Thyroid gland (tissue), 4 donors: ENCODE measurements at places on chromosomes 12 and 14.

DNA sequence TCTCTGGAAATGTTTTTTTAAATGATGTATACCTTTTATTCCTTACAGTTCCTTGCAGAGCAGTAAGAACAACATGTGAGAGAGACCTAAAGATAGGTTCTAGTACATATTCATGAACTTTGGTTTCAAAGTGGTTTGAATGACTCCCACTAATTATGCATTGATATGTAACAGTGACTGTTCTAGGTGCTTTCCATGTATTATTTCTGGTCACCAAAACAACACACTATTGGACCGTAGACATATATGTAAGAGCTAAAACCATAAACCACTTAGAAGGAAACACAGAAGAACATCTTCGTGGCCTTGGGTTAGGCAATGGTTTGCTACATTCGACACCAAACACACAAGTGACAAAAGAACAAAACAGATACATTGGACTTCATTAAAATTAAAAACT lies 37.9 kb downstream of the SOX5 start:
- no peak for DNase-seq

GRCh38 chr12:106841510-106842302 lies 67.2 kb downstream of the RIC8B start:
- peak; percentile 53 for DNase-seq

DNA sequence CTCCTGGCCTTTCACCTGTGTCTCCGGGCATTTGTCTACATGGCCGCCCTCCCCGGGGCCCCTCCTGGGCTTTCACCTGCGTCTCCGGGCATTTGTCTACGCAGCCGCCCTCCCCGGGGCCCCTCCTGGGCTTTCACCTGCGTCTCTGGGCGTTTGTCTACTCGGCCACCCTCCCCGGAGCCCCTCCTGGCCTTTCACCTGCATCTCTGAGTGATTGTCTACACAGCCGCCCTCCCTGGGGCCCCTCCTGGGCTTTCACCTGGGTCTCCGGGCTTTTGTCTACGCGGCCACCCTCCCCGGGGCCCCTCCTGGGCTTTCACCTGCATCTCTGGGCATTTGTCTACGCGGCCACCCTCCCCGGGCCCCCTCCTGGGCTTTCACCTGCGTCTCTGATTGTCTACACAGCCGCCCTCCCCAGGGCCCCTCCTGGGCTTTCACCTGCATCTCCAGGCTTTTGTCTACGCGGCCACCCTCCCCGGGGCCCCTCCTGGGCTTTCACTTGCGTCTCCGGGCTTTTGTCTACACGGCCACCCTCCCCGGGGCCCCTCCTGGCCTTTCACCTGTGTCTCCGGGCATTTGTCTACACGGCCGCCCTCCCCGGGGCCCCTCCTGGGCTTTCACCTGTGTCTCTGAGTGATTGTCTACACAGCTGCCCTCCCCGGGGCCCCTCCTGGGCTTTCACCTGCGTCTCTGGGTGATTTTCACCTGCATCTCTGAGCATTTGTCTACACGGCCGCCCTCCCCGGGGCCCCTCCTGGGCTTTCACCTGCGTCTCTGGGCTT lies 68.0 kb upstream of the GALNT9 start:
- no peak for DNase-seq

DNA sequence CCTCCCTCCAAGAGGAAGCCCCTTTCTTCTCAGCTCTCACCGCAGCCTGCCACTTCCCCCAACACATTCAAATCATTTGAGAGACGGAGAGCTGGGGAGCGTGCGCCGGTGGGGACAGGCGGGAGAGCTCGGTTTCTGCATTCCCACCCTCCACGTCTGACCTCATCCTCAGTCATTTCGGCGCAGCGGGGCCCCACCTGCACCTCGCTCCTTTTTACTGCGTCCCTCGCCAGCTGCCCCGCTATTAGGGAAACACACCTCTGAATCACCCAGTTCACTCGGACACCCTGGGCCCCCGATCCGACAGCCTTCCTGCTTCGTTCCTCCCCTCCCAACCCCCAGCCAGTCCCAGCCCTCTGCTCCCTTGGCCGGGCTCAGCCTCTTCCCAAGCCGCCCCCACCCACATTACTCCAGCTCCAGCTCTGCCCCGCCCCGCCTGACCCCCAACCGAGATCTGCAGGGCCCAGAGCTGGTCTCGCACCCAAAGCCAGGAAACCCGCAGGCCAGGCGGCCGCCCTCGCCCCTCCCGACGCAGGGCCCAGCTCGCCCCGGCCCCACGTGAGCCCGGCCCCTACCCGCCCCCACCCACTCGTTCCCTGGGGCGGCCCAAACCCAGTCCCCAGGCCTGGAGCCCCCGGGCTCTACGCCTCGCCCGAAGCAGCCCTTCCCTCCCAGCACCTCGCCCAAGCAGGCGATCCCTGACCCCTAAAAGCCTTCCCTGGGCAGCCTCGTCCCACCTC lies 783 bp downstream of the CORO1C start:
- peak; percentile 51 for DNase-seq

- DNase-seq = peak; percentile 36
Observed at GRCh38 chr14:81313775-81314429, 86.2 kb downstream of the STON2 start.

DNA sequence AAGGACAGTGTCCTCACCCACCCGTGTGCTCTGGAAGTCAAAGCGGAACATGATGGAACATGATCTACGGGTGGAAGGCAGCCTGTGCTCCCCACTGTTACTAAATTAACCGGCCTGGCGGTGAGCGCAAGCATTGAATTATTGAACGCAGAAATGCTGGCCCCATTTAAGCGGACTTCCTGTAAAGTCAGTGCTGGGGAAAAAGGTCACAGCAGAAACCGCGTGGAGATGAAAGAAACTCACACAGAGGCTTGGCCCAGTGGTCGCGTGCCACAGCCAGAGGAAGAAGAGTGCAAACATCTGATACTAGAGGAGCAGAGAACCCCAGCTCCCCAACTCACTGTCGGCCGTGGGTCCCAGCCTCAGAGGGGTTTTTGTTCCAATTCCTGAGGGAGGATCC lies 321.2 kb downstream of the ADGRD1 start:
- DNase-seq = no peak

- DNase-seq = no peak
Observed at GRCh38 chr14:95058491-95058890, 98.8 kb downstream of the DICER1 start.

- DNase-seq = no peak
Observed at GRCh38 chr12:2825132-2825531, 9.7 kb downstream of the NRIP2 start.

DNA sequence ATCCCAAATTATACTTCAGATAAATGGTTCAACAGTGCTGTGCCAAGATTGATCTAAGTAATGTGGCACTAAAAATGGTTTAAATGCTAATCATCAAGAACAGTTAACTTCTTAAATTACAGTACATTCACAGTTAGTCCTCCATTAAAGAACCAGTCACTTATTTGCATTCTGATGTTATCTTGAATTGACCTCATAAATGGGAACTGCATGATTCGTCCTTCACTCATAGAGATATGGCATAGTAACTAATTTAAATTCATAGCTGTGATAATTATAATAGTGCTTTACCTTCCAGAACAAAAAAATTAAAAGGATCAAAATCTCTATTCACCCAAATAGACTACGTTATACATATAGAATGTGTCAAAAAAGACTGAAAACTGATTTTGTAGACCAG lies 61.1 kb downstream of the COCH start:
- DNase-seq = no peak

DNA sequence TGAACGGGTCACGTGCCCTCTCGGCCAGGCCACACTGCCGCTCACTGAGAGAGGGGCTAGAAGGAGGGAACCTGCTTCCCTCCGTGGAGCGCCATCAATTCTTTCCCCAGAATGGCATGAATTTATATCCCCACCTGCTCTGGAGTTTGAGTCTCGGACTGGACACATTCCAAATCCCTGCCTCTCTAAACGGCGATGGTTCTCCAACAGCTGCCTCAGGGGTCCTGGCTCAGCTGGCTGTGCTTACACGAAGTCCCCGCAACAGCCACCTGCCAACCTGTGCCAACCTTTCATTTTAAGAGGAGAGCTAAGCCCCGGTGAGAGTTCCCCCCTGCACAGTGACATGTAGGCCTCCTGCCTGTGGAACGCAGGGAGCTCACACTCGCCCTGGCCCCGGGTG lies 73.2 kb downstream of the RIMBP2 start:
- DNase-seq = no peak

DNA sequence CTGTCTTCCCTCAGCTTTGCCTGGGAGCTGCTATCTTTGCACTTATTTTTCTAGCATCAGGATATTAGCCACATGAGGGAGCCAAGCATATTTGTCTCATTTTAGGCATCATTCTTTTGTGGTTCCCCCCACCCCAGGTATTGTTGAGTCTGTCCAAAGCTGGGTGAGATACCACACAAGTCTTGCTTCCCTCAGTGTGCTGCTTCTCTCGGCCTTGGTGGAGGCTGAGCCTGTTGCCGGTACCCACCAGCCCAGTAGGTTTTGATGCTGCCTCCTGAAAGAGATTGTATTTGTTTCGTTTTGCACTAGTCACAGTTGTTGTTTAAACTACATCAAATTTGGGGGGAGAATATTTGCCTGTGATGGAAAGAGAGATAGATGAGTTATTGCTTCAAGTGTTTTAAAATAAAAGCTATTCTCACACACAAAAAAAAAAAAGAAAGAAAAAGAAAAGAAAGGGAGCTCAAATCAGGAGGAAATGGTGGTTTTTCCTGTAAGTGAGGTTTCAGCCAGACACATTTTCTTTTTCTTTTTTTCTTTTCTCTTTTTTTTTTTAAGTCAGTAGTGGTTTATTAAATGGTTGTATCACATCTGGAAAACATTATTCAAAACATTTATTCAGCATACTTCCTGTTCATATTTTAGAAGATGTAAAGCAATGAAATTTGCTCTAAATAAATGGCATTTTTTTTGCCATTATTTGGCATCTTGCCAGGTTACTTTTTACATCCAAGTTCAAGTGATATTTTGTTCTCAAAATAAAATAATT lies 58.5 kb downstream of the SLC4A8 start:
- no peak for DNase-seq

DNA sequence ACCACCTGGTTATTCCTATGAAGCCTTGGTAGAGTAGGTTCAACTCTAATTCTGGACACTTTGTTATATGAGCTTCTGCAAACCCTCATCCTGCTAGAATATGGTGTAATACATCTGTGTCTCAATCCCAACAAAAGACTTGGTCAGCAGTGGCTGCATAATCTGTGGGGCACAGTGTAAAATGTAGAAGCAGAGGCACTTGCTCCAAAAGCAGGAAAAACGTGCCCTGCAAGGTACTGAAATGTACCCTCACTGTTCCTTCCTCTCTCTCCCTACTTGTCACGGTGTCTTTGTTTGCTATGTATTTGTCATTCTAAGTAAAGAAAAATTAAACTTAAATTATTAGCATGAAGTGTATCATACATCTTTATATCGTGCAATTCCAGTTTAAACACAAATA lies 267.9 kb downstream of the BCL11B start:
- no peak for DNase-seq

DNA sequence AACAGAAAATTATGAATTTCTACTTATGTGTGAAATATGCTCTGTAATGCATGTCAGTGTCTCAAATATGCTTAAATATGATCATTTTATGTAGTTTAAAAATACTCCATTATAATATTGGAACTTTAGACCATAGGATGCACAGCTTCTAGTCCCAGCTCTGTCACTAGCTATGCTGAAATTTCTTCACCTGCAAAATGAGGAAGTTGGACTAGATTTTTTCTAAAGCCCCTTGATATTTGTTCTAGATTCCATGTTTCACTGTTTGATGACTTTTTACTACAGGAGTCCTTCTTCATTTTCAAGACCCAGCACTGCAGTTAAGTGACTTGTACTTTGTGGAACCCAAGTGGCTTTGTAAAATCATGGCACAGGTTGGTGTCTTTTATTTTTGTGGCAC lies 90.1 kb downstream of the LRRK2 start:
- no peak for DNase-seq

DNA sequence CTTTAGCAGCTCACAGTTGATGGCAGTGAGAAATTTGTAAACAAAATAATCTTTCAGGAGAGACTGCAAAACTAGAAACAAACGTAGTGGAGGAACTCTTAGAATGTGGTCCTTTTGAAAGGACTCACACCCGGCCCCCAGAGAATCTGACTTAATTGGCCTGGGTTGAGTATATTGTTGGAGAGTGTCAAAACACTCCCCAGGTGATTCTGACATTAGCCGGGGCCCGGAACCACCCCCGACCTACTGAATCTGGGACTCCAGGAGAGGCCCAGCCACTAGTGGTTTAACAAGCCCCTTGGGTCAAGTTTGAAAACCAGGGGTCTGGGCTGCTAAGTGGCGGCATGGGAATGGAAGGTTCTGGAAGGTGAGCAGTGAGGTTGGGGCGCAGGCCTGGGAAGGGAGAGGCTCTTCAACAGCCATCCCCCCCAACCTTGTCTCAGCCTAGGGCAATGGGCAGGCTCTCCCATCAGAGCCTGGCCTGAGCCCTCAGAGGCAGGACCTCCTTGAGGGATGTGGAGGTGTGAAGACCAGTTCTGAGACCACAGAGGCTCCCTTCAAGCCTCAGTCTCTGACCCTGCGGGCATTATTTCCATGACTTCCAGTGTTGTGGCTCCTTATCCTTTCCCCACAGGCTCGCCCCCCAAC lies 1.1 kb upstream of the ELK3 start:
- no peak for DNase-seq

DNA sequence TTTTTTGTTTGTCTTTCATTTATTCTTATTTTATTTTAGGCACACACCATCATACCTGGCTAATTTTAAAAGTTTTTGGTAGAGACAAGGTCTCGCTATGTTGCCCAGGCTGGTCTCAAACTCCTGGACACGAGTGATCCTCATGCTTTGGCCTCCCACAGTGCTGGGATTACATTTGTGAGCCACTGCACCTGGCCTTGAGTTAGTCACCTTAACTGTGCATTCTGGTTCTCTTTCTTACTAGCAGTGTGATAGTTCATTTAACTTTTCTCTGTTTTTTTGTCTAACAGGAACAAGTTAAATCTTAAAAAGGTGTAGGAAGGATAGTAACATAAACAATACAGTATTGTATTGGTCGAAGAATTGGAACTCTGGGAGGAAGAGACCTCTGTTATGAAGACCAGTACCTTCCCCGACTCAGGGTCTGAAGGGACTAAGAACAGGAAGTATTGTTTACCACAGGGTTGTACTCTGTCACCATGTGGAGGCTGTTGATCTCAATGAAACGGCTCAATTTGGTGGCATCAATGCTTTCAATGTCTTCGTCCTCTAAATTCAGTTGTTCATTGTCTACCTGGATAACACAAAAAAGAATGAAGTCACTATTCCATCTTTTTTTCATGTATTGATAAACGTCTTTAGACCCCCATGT lies 17.7 kb downstream of the ERP27 start:
- no peak for DNase-seq

GRCh38 chr14:36275741-36276140 lies 44.7 kb downstream of the MBIP start:
- peak; percentile 69 for DNase-seq

GRCh38 chr12:85626784-85627171 lies 209.4 kb downstream of the RASSF9 start:
- DNase-seq = no peak

- no peak for DNase-seq
Observed at GRCh38 chr14:44530475-44530874, 23.4 kb upstream of the FSCB start.
